ENCODE measurements at places on chromosomes 1 and 21.
A peak's percentile ranks its signal among the peaks of the same experiment; 100 is the strongest.

GRCh38 chr1:156001021-156001661 is 19.6 kb downstream of the SSR2 start:
- no peak for DNase-seq

GRCh38 chr1:54695764-54696163 is 19.9 kb upstream of the TTC4 start:
- no peak for DNase-seq

GRCh38 chr1:2492091-2492490 is 16.0 kb downstream of the PLCH2 start:
- DNase-seq: no peak

- DNase-seq: no peak
Measured at GRCh38 chr1:98333936-98334335, 327.6 kb upstream of the SNX7 start.

DNA sequence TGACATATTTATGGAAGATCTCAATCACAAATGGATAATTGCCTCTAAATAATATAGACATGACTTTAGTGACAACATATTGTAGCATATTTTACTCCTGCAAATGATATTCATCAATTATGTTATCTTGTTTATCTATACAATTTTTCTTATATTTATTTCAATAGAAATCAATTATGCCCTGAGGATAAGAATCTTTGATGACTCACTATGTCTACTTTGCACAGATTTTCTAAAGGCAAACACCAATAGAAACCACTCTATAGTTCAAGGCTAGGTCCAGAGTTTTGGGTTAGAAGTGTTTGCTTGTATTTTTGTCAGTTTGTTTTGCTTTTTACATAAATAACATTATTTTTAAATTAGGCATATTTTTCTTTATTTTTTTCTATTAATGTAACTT is 879.0 kb downstream of the LTN1 start:
- DNase-seq: no peak

DNA sequence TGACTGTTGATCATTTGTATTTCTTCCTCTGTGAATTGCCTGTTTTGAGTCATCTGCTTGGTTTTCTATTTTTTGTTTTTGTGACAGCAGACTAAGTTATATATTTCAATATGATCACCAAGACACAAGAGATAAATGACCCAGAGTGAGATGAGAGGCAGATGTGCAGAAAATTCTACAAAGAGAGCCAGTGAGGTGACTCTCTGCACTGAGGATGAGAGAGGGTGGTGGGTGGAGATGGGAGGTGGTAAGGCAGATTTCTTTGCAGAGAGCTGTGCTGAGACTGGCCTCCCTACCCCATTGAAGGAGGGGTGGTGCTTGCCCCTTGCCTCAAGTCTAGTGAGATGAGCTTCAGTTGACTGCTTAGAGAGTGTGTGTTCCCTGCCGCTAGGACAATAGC is 17.6 kb upstream of the FCAMR start:
- DNase-seq: no peak

- no peak for DNase-seq
Measured at GRCh38 chr1:78141531-78142231, 95.9 kb downstream of the GIPC2 start.

- DNase-seq: no peak
Measured at GRCh38 chr1:27436204-27437159, 44.1 kb downstream of the GPR3 start.

DNA sequence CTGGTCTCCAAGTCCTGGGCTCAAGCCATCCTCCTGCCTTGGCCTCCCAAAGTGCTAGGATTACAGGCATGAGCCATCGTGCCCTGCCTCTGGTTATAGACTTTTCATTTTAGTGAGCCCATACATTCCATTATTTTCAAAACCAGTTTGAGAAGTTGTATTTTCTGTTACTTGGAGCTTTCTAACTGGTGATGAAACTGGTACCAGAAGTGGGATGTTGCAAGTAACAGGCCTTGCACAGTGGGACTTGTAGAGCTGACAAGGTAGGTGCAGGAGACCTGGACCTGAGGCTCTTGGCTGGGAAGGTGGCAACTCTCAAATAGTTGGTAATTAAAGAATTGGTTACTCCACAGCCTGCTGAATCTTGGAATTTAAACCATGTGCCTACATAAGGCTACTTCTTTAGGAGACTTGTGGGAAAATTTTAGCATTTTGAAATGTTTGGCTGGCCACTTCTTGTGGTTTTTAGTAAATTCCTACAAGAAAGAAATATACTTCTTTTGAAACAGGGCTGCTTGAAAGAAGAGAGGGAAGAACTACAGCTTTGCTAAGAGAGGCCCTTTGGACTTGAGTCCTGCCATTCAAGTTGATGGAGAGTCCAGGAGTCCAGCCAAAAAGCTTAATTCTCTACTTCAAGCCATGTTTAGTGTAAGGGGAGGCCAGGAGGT is 9.8 kb upstream of the ALPL start:
- no peak for DNase-seq

GRCh38 chr1:15680131-15680530 is 4.0 kb upstream of the PLEKHM2 start:
- no peak for DNase-seq

DNA sequence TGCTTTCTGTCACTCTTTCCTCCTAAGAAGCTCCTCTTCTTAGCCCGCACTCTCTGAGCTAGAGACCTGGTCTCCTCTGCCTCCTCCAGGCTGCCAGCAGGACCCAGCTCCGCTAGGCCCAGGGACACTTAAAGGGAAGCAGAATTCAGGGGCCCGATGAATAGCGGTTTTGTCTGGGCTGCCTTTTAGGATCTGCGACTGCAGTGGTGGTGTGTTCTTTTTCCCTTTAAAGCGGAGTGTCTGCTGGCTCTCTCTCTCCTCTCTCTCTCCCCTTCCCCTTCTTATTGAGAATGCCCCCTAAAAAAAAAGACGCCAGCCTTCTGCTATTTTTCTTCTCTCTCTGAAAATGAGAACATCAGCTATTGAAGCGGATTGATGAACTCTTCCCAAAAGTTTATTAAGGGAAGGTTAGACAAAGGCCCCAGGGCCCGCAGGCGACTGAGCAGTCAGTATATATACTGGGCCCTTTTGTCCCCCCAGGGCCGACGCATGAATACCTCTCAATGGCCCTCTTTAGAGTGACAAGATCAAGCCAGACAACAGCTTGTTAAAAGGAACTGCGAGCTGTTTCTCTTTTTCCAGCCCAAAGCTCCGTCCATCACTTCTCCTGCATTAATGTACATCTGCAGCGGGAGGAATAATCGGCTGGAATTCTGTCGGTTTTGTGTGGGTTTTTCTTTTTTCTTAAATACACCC is 27.0 kb downstream of the PAX7 start:
- no peak for DNase-seq

DNA sequence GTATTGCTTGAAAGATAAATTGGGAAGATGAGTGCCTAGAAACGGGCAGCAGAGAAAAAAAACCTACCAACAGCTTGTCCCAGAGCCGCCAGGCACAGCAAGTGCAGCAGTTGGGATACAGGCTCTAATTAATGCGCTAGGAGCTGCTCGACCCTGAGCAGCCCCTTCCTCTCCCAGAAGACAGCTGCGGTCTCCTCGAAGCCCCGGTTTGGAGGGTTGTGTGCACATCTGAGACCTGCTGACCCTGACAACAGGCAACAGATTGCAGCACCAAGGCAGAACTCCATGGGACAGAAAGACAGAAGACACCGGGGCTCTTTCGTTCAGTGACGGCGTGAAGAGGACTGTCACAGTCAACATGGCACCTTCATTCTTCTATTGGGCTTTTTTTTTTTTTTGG is 101.4 kb downstream of the TSEN15 start:
- no peak for DNase-seq

GRCh38 chr1:16151196-16151994 is 4.5 kb downstream of the EPHA2 start:
- DNase-seq: no peak

- no peak for DNase-seq
Measured at GRCh38 chr1:46461017-46461808, 28.4 kb upstream of the DMBX1 start.

DNA sequence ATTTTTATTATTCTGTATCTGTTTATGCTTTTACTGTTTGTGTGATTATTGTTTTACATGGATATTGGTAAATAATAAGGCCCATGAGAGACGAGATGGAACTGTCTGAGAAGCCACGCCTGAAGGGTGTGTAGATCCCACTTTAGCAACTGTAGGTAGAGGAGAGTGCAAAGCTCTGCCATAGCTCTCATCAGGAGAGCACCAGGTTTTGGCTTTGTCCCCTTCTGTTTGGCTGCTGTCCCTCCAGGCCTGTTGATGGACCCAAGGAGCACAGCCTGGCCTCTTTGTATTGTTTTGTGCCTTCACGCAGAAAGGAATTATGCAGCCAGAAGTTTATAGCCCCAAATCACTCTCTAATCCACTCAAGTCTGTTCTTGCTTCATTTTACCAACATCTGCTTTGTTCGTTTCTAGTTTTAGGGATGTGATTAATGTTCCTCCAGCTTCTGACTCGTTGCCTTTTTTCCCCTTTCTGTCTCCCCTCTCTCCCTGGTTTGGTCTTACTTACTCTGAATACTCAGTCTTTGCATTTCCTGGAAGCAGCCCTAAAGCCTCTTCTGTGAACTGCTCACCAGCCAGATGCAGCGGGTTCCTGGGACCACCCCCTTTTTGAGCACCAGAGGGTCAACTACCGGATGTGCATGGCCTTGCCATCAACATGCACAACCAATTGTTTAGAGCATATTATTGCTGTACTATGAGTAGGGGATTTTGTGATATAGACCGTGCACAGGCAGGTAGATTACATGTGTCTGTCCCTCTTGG is 127.3 kb downstream of the HHAT start:
- DNase-seq: no peak

DNA sequence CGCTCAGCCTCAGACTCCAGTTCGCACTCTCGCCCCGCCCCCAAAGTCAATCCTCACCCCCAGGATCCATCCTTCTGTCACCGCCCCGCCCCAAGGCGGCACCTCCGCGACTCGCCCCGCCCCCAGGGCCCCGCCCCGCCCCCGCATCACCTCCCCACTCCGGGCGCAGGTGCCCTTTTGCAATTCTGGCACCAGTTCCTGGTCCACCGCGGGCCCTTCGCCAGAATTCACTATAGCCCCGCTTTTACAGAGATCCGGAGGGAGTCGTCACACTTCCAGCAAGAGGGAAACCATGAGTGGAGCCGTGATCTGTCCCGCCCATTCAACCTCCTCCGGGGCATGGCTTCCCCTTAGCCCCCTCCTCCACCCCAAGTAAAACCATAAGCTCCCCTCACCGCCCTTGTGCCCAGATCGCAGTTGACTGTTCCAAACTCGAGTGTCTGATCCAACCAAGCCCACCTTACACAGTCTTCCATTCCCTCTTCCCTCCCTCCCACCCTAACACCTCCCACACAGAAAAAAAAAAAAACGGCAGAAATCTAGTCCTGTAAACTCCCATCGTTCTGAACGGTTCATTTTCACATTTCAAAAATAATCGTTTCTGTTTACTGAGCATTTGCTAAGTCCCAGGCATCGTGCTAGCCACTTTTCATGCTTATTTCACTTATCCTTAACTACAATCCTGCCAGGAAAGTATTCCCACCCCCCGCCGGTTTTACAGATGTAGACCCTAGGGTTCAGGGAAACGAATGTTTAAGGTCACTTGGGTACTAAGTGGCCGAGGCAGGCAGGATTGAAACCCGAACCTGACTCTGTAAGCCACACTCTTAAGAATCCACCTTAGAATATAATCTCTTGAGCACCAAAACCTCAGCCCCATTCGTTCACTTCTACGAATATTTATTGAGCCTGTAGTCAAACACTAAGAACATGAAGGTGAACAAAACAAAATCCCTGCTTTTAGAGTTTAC is 1.3 kb upstream of the DNAJC16 start:
- peak; percentile 8 for DNase-seq

- no peak for DNase-seq
Measured at GRCh38 chr1:200411406-200412257, 1.8 kb upstream of the ZNF281 start.

DNA sequence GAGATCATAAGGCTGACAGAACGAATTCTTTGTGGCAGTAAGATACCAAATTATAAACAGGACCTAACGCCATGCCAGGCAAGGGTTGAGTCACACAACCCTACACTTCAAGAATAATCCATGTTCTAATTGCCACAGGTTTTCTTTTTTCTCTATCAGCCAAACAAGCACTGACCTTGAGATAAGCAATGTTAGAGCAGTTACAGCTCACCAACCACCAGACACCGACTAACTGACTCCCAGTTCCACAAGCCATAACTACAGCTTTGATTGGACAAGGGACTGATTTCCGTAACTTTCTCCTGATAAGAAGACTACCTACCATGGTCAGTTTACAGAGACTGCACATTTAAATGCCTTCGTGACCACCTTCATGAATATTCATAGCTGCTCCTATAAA is 149.6 kb downstream of the PTPRU start:
- DNase-seq: no peak

DNA sequence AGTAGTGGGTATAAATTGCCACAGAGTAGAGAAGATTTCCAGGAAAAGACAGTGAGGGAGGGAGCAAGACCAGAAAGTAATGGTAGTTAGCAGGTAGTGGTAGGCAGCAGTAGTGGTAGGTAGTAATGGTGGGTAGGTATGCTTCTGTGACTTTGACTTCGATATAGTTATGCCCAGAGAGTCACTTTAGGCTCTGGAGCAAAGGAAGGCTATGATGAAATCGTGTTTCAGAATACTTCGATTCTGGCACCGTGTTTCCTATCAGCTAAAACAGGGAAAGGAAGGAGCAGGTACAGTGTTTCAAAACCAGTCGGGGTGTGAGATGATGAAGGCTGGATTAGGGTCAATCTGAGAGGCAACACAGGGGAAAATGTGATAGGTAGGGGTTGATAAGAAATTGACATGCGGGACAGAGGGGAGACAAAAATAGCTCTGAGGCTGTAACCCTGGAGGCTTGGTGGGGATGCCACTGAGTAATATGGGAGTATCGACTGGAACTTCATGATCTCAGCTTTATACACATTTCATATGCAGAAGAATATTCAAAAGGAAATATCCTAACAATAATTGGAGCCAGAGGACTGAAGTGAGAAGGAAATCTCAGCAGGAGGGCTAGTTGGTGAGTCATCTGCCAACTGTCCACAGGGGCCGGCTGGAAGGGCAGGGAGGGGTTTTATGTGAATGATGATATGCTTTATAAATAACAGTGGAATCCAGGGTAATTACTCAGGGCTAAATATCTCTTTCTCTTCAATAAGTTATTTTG is 25.2 kb upstream of the TRIM45 start:
- DNase-seq: no peak

- no peak for DNase-seq
Measured at GRCh38 chr1:82110366-82111254, 309.9 kb downstream of the ADGRL2 start.

DNA sequence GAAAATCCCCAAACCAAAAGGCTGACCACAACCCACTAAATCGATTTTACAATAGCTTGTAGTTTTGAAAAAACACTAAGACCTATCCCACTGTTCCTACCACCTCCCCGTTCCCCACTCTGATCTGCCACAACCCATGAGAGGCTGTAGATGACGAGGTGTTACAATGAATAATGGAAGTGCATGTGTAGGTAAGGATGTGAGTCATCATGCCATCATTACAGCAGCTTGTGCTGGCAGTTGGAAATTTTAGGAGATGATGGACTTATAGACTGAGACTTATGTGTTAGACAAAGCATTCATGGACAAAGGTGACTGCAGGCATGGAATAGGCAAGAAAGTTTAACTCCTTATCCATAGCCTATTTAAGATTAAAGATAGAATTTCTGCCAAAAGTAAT is 184.7 kb upstream of the CACYBP start:
- no peak for DNase-seq

All from effector memory CD8-positive, alpha-beta T cell (primary cell).